ENCODE measurements at places on chromosomes 3 and 15.

GRCh38 chr15:77243716-77244401 is 172.9 kb upstream of the TSPAN3 start:
- no peak for DNase-seq

GRCh38 chr3:155889212-155889611 is 18.8 kb downstream of the GMPS start:
- no peak for DNase-seq

DNA sequence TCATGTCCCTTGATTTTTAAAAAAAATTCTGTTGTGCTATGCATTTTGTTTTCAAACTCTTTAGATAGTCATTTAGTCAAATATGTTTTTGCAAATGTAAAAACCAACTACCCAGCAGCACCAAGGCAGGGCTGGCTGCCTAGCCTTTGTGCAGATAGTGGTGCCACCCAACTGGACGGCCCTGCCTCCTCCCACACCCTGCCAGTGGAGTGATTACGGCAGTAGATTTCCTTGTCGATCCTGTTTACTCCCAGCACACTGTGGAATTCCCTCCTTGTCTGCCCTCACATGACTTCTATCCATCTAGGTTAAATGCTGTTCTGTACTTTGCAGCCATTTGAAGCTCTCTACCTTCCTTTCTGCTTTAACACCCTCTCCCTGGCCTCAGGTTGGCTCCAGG is 79.4 kb upstream of the PLXNA1 start:
- DNase-seq: no peak

DNA sequence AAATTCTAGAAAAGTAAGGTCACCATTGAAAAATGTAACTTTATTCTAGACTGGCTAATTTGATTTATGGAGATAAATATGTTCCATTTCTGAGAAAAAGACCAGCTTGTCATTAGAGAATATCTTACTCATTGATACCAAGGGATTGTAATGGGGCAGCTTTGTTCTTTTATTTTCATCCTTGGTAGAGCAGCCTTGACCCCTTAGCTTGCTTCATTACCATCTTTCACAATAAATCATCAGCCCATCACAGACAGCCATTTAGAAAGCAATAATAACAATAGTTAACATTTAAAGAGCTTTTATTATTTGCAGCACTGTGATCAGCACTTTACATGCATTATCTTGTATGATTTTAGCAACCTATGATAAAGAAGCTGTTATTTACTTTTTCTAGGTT is 253.6 kb downstream of the C3orf38 start:
- no peak for DNase-seq

- DNase-seq: no peak
Measured at GRCh38 chr3:99332276-99332675, 306.1 kb upstream of the COL8A1 start.

- DNase-seq: no peak
Measured at GRCh38 chr3:56075089-56075488, 393.2 kb downstream of the ERC2 start.

DNA sequence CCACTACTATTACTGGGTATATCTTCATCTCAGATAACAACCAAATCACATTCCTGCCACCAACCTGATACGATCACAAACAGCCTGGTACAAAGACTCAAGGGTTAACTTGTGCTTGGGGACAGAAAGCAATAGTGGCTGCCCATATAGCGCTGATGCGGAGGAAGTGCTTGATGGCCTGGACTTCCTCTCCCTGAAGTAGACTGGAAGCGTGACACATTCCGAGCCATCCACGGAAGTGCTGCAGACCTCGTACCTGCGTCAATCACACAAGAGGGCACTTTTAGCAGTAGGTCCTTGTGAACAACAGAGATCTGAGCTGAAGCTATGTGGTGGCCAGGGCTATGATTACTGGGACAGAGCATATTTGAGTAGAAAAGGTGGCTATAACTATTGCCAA is 17.3 kb upstream of the C3orf62 start:
- no peak for DNase-seq

- no peak for DNase-seq
Measured at GRCh38 chr3:105960381-105960780, 91.6 kb upstream of the CBLB start.

GRCh38 chr3:170982733-170983132 is 43.8 kb downstream of the SLC2A2 start:
- DNase-seq: no peak

- DNase-seq: no peak
Measured at GRCh38 chr15:60519218-60519617, 40.3 kb upstream of the ICE2 start.

DNA sequence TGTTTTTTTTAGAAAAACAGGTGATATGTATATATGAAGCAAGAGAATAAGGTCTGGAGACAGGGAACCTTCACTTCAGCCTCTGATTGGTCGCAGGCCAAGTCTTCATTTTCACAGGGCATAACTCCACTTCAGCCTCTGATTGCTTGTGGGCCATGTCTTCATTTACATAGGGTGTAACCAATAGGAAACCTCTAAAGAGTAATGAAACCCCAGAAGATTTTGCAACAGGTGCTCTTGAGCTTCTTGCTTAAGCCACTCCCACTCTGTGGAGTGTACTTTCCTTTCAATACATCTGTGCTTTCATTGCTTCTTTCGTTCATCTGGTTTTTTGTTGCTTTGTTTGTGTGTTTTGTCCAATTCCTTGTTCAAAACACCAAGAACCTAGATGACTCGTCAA is 22.6 kb upstream of the SCG3 start:
- no peak for DNase-seq

DNA sequence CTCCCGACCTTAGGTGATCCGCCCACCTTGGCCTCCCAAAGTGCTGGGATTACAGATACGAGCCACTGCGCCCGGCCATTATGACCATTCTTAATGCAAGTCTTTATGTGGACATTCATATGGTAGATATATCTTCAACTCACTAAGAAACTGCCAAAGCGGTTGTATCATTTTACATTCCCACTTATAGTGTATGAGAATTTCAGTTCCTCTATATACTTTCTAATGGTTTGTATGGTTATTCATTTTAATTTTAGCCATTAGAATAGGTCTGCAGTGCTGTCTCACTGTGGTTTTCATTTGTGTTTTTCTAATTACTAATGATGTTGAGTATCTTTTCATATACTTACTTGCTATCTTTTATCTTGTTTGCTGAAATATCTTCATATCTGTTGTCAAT is 32.5 kb downstream of the TCF12 start:
- DNase-seq: no peak

GRCh38 chr15:92393071-92393979 is at the start of gene ST8SIA2:
ST8SIA2 (plus strand) TSS chr15:92393881; CDS start chr15:92394065, 184 bp downstream.
- DNase-seq: peak; percentile 25

- DNase-seq: no peak
Measured at GRCh38 chr15:41698779-41699178, 38.6 kb downstream of the MGA start.

All from DMS79 (cell line).